Ovary (tissue), 10 donors: ENCODE measurements at places on chromosomes 4 and X. TPM values are rescaled to one million over a fixed set of nuclear protein-coding genes. Genes with fewer than 3 reads are reported as not detected.

GRCh38 chr4:62208921-62209320, 1008.8 kb downstream of the ADGRL3 start:
- no peak for DNase-seq

DNA sequence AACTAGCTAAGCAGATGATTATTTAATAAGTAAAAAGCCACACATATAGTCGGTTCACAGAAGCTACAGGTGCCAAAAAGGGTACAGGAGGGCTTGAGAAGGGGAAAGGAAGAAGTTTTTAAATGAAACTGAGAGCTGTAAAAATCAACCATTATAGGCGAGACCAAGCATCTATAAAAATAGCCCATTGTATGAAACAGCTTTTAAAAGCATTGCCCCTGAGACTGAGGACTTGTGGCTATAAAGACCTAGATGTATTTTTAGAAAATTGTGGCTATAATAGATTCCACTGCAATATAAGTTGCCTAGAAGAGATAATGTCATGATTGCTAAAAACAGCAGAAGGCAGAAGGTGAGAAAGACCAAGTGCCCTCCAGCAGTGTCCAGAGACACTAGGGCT, 15.0 kb upstream of the TTC29 start:
- DNase-seq = no peak

DNA sequence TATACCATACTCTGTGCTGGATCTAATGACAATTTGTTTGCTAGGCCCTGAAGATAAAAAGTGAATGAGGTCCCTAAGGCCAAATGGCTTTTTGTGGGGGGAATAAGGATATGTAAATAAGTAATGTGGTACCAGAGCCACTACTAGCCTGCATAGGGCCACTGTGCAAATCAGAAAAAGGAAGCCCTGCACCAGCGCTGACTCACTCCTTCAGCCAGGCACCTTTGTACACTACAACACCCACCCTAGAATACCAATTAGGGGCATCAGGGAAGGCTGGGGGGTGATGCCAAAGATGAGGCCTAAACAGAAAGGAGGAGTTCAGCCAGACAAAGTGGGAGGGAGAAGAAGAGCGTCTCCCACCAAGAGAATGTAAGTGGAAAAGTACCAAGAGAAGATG, 122.2 kb downstream of the CAMK2D start:
- no peak for DNase-seq

DNA sequence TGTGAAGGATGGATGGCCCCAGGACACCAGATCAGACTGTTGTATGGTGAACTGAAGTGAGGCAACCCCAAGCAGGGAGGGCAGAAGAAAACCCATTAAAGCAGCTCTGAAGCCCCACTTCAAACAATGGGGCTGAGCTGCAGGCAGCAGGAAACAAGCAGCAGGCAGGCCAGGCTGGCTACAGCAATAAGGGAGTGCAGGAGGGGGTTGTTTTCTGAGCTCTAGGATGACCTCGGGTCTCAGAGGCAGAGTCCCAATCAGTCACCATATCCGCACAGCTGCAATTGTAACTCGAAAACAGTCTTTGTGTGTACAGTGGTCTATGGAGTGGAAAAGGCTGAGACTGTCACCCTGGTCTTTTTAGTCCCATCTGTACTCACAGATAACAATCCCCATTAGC, 90.4 kb downstream of the COL4A6 start:
- no peak for DNase-seq

- DNase-seq = peak; percentile 64
Measured at GRCh38 chr4:43132010-43132582, 239.6 kb downstream of the GRXCR1 start.

ZCCHC4 gene
- total RNA-seq = 10.5 TPM

DNA sequence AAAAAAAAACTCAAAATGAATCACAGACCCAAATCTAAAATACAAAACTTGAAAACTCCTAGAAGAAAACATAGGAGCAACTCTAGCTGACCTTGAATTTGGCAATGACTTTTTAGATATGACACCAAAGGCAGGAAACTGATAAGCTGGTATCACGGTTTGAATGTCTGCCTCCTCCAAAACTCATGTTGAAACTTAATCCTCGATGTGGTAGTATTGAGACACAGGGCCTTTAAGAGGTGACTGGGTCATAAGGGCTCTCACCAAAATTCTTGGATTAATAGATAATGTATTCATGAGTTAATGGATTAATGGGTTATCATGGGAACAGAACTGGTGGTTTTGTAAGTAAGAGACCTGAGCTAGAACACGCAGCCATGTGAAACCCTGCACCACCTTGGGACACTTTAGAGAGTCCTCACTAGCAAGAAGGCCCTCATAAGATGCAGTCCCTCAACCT, 40.5 kb downstream of the FRYL start:
- DNase-seq = no peak

DNA sequence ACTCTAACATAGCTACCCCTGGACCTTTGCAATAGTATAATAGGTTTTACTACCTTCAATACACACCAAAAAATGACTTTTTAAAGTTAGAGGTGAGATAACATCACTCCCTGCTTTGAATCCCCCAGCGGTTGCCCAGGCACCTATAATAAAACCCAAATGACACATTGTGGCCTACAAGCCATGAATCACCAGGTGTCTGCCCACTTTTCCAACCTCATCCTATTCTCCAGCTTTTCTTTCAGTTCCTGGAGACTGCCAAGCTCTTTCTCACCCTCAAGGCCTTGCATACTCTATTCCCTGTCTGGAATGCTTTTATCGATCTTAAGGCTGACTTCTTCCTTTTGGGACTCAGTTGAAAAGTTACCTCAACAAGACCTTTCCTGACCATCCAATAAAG, 16.4 kb upstream of the PRSS48 start:
- no peak for DNase-seq

DNA sequence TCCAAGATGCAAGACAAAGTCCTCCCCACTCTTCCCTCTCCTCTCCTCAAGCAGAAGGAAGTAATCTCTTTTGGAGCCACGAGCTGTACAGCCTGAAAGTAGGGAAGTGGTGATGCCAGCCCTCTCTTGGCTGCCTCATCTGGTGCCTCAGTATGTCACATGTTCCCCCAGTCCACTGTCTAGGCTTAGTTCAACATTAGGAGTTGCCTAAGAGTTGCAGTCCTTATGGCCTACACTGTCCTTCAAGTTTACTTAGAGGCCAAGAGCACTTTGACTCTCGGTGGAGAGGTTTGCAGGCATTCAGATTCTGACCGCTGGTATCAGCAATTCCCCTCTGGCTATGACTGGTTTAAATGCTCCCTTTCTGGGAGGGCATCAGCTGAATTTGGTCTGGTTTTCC, 735.6 kb downstream of the GLUD2 start:
- DNase-seq = no peak

- no peak for DNase-seq
Measured at GRCh38 chrX:100418556-100418955, 8.5 kb upstream of the PCDH19 start.

GRCh38 chr4:3497523-3498389, 34.5 kb downstream of the LRPAP1 start:
- no peak for DNase-seq

GRCh38 chr4:72743078-72743477, 174.1 kb upstream of the ADAMTS3 start:
- no peak for DNase-seq
